Stimulated activated CD4-positive, alpha-beta T cell treated with anti-CD3 and anti-CD28 coated beads, TNF-alpha, amount 100 ng/mL, for 24 hours (primary cell): ENCODE measurements at places on chromosomes 4 and X.

- no peak for DNase-seq
Measured at GRCh38 chr4:181676546-181676945, 566.7 kb upstream of the TENM3 start.

DNA sequence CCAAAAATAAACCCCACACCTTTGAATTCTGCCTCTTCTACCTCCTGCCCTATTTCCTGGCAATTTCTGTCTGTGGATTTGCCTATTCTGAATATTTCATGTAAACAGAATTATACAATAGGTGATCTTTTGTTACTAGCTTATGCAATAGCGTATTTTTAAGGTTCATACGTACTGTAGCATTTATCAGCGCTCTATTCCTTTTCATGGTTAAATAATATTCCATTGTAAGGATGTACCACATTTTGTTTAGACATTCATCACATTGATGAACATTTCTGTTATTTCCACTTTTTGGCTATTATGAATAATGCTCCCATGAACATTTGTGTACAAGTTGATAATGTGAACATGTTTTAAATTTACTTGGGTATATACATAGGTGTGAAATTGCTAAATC lies 780.4 kb upstream of the MAGEB2 start:
- DNase-seq = no peak

DNA sequence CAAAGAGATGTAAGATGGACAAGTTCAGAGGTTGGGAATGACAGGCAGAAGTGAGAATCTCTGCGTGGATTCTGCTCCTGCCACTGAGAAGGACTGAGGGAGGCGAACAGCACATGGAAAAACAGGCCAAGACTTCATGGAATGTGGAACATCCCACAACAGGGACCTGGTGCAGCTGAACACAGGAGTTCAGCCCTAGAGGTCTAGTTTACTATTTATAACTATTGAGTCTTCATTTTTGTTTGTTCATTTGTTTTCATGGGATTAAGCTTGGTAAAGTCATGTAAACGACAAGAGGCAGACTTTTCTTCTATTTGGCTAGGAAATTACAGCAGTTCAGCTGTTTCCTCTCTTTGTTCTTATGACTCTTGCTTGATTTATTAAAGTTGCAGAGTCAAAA lies 234.5 kb downstream of the MAML3 start:
- DNase-seq = no peak

- no peak for DNase-seq
Measured at GRCh38 chrX:121479406-121479805, 432.0 kb downstream of the GLUD2 start.

DNA sequence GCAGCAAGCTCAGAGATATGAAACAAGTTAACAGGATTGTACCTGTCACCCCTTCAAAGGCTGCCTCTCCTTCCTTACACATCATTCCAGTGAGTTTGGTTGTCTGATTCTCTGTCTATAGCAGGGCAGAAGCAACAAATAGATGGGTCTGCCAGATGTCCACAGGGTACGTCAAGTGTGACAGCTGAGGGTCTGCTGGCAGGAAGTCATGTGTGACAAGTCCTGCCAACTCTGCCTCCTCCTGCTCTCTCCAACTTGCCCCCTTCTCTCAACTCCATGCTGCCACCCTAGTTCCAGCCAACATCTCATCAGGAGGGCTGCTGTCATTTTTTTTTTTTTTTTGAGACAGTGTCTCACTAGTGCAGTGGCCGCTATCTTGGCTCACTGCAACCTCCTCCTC lies 109.2 kb downstream of the NSUN7 start:
- DNase-seq = no peak

DNA sequence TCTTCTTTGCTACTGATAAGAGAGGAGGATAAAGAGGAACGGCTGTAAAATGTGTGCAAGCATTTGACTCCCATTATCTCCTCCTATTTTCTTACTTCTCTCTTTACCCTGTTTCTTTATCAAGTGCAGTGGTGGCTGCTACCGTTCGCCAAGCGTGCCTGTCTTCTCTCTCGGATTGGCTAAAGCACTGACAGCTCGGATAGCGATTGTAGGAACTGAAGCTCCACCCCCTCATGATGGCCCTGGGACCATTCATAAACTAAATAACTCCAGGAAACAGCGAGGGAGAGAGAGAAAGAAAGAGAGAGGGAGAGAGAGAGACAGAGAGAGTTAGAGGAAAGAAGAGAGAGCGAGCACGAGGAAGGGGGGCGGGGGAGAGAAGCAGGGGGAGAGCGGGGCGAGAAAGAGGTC lies 305 bp upstream of the MAB21L2 start:
- DNase-seq = no peak

- no peak for DNase-seq
Measured at GRCh38 chr4:102319594-102319993, 25.7 kb downstream of the SLC39A8 start.

GRCh38 chr4:129362691-129363274 lies 266.8 kb downstream of the C4orf33 start:
- peak; percentile 21 for DNase-seq

- DNase-seq = no peak
Measured at GRCh38 chr4:83606898-83607297, 71.0 kb downstream of the GPAT3 start.

- no peak for DNase-seq
Measured at GRCh38 chrX:41473936-41474725, 27.0 kb downstream of the NYX start.

- no peak for DNase-seq
Measured at GRCh38 chr4:88991746-88992145, 65.2 kb downstream of the FAM13A start.

DNA sequence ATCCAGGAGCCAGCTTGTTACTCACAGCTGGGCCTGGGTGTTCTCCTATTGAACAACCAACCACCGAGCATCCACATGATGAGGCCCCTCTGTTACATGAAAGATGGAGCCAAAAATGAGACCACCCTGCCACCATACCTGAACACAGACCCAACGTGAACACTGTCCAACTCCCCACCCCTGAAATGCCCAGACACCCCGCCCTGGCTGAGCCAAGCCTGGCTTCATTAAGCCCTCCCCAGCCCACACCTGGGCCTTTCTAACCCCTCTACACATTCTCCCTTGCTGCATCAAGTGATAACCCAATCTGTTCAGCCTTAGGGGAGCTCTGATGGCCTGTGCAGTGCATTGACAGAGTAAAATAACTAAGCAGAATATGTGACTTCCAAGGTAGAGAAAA lies 80.7 kb downstream of the EVC start:
- no peak for DNase-seq

DNA sequence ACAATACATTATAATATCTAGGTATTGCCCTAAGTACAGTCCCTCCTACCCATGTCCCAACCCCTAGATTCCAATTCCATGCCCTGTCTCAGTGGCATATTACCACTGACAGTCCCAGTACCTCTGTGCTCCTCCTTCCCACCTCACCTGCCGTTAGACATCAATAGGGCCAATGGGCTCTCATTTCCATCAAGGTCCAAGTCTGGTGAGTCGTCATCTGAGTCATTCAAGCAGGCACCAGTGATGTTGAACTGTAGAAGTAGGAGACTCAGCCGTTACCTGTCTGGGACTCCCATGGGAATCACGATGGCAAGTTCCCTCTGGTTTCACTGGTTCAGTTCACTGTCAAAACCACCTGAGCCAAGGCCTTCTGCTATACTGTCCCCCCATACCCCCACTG lies 51.7 kb downstream of the PHF8 start:
- no peak for DNase-seq
